Fibroblast of lung (primary cell): ENCODE measurements at places on chromosomes 12 and 14. TPM values are rescaled to one million over a fixed set of nuclear protein-coding genes. Genes with fewer than 3 reads are reported as not detected.

GRCh38 chr14:20630340-20631022, 11.0 kb downstream of the OR6S1 start:
- DNase-seq: peak; percentile 27

- DNase-seq: peak; percentile 98
These were observed 40.0 kb upstream of the CAPRIN2 start for GRCh38 chr12:30794591-30795409.

DNA sequence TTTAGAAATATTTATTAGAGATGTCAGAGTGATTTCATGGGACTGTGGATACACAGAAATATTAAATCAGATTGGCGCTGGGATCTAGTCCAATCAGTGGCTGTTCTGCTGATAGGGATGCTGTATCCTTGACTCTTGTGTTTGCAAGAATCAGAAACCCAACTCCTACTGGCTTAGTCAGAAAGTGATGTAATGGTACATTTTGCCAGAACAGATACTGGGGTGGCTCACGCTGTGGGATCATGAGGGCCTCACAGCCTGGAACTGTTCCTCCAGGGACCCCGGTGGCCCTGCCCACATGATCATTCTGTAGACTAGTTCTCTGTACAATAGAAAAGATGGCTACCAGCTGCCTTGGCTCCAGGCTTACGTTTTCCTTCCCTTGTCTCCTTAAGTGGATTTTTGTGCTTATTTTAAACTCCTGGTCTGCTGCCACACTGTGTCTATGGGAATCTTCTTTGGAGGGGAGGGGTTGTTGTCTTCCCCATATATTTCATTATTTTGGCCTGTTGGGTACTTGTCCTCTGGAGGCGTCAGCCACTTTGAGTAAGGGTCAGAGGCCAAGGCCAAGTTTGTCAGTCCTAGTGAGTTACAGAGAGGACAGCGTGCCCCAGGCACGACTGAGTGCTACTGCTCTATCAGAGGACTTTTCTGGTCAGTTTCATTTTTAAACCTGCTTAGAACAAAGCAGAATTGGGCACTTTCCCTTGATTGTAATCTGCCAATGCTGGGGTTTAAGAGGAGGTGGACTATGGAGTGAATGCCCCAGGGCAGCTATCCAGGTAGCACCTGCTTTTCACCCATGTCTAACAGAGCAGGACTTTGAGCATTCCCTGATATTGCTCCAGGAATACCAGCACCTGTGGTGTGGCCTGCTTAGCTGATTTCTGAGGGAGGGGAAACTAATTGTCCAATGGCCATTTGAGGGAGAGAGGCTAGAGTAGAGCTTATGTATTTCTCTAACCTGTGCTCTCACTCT, 164.3 kb downstream of the SLC5A8 start:
- no peak for DNase-seq

DNA sequence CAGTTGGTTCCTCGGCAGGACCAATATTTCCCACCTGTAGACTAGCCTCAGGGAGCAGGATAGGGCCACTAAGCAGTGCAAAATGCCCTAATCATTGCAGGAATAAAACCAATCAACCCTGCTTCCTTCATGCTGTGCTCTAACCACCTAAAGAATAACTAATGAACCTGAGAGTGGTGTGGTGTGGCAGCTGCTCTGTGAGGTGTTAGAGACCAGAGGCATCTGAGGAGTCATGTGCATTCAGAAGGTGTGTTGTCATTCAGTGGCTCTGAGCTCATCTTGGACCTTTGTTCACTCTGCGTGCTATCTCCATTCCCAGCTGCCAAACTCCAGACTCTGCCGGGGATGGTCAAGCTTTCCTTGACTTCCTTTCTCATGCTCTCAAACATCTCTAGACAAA, 136.7 kb upstream of the EGLN3 start:
- no peak for DNase-seq

- DNase-seq: peak; percentile 61
These were observed 31.3 kb upstream of the SMUG1 start for GRCh38 chr12:54220092-54220557.

DNA sequence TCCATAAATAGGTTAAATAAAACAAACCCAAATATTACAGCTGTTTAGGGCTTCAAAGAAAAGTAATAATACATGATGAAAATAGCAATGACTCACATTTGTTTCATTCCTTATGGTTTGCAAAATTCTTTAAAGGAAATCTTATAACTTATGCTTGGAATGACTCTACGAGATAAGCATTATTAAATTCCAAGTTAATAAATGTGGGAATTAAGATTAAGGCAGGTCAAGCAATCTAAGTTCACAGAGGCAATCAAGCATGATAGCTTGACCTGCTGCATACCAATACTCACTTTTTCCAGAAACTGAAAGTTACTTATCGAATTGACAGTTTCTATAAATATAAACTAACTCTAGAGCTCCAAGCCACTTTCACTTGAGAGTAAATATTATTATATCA, 1002.9 kb upstream of the SEL1L start:
- DNase-seq: no peak

The SLC48A1 gene
- 12.8 and 18.7 TPM in 2 replicates for total RNA-seq

The ABCC9 gene
- total RNA-seq: 8.7 and 9.9 TPM in 2 replicates

DNA sequence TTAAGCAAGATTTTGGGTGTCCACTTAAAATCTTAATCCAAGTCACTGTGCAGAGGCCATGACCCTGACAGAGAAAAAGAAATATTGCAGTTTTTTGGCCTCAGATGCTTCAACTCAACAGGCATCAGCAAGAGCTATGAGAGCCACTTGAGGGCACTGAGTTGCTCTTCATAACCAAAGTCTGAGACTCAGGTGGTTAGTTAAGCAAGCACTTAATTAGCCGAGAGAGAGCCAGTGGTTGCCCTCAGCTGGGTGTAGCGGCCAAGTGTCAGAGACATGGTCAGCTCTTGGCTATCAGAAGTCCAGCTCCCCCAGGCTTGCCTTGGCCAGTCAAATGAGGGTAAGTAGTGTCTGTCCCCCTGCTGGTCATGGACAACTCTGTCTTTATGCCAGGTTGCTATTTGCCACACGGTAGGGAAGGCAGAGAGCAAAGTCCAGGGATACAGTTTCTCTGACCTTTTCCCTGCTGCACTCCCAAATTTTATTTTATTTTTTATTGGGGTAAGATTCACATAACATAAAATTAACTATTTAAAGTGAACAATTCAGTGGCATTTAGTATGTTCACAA, 9.0 kb upstream of the KRT71 start:
- DNase-seq: no peak

The ACSM4 gene
- total RNA-seq: not detected in 2 replicates

DNA sequence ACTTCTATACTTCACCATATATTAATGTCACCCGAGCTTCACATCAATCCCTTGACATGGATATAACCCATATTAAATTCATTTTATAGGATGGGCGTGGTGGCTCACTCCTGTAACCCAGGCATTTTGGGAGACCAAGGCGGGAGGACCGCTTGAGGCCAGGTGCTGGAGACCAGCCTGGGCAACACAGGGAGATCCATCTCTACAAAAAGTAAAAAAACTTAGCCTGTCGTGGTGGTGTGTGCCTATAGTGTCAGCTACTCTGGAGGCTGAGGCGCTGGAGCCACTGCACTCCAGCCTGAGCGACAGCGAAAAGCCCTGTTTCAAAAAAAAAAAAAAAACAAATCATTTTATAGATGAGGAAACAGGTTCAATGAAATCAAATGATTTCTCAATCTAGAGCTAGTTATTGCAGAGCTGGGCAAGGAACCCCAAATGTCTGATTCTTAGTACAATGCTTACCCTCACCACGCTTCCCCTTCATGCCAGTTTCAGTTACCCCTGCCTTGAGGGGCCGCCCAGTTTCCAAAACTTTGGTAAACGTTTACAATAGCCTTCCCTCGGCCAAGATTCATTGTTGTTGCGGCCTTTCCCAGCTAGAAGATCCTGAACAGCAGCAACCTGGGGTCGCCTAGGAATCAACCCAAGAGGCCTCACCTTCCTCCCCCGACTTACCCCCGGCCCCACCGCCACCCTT, 751 bp downstream of the PSMB5 start:
- no peak for DNase-seq

The RAB2B gene
- 22.3 and 31.7 TPM in 2 replicates for total RNA-seq

- peak; percentile 56 for DNase-seq
These were observed 20.8 kb downstream of the SLC8B1 start for GRCh38 chr12:113314121-113314529.
